Activated gamma-delta T cell treated with anti-CD3 and anti-CD28 coated beads, Interleukin-2, amount 50 U/mL, for 16 hours (primary cell): ENCODE measurements at places on chromosomes 5 and 9.

DNA sequence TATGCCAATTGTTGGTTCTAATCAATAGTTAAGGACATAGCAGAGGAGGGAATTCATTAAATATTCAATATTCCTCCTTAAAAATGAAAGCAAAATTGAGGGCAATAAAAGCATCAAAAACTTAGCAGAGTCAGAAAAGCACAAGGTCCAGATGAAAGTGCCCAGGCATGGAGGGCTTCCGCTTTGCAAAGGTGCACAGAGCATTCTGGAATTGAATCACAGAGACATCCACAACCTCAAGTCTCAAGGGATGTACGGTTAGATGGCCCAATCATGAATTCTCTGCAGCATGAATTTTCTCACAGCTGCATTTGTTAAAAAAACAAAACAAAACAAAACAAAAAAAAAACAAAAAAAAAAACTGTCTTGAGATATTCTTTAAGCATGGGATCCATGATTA is 253.7 kb downstream of the SPOCK1 start:
- no peak for DNase-seq

DNA sequence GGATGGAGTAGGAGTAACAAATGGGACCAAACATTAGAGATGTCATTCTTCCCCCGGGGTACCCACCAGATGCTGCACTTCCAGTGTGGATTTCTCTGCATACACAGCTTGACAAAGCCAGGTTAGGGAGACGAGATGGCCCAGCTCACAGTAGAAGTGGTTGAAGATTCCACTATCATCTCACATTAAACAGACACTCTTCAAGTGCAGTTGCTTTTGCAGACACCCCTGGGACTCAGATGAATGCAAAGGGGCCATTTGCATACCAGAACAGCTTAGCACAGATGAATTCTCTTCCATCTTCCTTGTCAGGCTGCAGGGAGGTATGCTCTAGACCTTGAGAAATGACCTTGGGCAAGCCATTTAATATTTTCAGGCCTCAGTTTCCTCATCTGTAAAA is 12.6 kb upstream of the C5orf58 start:
- no peak for DNase-seq

GRCh38 chr5:96714450-96714849 is 52.3 kb downstream of the CAST start:
- DNase-seq, result no peak

GRCh38 chr9:121593066-121593465 is 58.4 kb upstream of the DAB2IP start:
- DNase-seq, result no peak

GRCh38 chr5:177183766-177184360 is 50.3 kb downstream of the NSD1 start:
- no peak for DNase-seq

DNA sequence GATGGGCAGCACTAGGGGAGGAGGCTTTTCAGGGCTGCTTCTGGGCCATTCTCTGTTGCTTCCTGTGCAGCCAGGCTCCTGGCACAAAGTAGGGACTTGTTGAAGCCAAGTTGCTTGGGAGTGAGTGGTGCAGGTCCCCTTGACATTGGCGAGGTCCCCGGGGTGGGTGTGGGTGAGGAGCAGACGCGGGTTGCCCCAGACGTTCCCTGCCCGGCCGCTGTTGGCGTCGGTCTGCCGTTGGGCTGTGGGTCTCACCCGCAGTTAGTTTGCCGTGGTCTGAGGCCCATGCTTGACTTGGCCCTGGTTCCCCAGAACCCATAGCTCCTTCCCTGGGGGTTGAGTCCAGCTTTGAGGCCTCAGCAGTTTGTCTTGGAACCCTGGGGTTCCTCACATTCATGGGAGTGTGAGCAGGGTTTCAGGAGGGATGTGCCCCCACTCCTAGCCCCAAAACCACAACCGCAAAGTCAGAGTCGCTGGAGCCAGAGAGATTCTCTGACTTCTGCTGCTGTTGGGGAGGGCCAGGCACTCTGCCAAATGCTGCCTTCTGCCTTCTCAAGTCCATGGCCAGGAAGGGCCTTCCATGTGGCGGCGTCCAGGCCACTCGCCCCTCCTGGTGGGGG is 77.5 kb downstream of the RXRA start:
- no peak for DNase-seq

- no peak for DNase-seq
Measured at GRCh38 chr9:33467526-33467925, 6.2 kb downstream of the NOL6 start.

GRCh38 chr9:99055384-99055783 is 49.5 kb upstream of the TGFBR1 start:
- no peak for DNase-seq

- no peak for DNase-seq
Measured at GRCh38 chr5:178762960-178763359, 32.5 kb upstream of the ZNF354A start.

- DNase-seq, result no peak
Measured at GRCh38 chr5:92544036-92544435, 1037.0 kb downstream of the NR2F1-AS1 start.

DNA sequence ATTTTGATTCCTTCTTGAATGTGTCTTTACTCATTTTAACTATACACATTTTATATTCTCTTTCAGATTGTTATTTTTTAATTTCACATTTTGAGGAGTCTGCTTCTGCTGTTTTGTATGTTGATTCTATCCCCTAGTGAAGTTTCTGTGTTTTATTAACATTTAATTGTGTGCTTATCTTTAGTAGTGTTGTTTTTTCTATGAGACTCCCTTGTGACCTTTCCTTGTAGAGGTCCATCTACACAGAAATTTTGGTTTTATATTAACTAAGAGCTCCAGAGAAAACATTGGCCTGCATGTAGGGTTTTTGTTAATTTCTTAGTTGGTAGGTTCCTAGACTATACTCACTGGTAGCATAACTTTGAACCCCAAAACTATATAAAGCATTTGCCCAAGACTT is 35.4 kb upstream of the IL13 start:
- no peak for DNase-seq

DNA sequence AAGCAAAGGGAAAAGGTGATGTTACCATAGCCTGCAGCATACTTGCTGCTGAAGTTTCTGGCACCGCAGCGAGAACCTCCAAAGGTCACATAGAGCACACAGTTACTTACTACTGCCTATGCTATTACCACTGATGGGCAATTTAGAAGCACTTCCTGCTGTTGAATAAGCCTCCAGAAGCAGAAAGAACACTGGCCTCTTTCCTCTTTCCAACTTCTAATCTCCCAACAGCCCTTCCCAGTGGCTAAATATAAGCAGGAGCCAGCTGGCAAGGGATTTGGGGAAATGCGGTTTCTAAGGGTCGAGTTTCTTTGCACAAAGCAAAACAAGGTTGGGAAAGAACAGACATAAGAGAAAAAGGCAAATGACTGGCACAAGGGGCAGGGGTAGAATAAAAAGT is 669.2 kb upstream of the ACO1 start:
- DNase-seq, result no peak

GRCh38 chr5:1416856-1417469 is 28.3 kb downstream of the SLC6A3 start:
- no peak for DNase-seq

DNA sequence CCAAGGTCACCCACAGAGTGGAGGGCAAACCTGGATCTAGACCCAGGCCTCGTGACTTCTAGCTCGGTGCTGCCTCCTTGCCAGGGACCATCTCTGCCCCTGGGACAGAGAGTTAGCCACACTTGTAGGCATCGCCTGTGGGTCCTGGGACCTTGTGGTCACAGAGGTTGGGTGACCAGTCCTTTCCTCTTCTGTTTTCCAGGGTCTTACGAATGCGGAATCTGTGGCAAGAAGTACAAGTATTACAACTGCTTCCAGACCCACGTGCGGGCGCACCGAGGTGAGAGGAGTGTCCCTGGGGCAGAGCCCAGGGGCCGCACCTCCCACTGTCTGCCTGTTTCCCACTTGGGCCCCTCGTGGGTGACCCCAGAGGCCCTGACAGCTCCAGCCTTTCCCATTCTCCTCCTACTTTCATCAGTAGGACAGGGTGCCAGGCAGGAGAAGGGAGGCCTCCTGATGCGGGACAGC is 76.3 kb downstream of the AMBP start:
- DNase-seq, result no peak

DNA sequence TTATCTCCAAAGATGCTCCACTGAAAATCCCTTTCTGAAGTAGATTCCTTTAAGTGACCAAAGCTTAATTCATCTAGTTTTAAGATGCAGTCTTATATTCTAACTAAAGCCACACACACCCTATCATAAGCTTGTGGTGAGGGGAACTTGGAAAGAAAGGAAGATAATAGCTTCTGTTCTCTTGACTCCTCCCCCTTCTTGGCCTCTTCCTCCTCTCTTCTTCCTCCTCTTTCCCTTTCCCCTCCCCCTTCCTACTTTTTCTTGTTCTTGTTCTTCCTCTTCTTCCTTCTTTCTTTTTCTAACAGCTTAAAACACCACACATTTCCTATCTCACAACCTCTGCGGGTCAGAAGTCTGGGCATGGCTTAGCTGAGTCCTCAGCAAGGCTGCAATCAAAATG is 23.5 kb downstream of the IL7R start:
- DNase-seq, result no peak

DNA sequence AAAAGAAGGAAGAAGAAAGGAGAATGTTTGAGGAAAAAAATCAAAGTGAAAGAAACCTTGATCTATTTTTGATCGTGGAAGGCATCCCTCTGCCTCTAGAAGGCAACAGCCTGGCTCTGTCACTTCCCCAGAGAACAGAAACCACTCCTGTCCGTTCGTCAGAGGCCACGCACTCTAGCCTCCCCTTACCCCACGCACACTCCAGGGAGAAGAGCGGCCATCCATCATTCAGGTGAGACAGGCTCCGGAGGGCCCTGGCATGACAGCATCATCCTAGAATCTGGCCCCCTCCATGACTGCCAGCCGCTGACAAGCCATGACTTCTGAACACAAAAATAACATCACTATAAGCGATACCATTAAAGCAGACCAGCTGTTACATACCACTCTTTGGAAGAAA is 135.8 kb downstream of the ROR2 start:
- DNase-seq, result no peak

DNA sequence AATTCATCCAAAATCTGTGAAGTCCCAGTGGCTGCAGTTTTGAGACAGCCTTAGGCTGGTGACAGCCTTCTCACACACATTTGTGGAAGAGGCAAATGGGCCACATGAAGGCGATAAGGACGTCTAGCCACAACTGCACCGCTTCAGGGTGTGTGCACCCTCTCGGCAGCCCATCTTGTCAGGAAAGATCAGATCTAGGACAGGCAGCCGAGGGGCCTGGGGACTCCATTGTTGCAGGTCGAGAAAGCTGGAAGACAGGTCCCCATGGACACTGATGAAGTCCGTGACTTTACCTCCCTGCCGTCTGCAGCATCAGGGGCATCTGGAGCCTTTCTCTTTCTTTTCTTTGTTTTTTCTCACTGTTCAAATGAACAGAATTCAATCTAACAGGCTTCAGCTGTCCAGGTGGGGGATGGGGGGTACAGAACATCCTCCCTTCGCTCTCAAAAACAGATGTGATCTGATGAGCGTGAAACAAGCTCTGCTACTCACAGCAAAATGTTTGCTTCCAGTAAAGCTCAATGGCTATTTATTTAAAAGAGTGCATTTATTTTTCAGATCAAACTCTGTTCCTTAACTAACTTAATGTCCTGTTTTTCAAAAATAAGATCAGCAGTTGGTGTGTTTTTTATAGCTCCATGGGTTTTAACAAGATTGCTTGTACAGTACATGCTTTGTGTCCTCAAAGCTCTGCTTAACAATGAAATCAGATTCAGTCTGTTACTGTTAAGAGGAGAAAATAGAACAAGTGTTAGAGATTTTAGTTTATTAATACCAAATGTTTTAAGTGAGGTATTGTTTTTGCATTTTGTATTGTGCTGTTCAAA is 111.8 kb upstream of the OTULINL start:
- no peak for DNase-seq

GRCh38 chr9:111039231-111039906 is 1.1 kb upstream of the LPAR1 start:
- no peak for DNase-seq

GRCh38 chr5:38639377-38640358 is 83.2 kb upstream of the LIFR start:
- no peak for DNase-seq

GRCh38 chr5:77083088-77083487 is 4.0 kb downstream of the ZBED3 start:
- DNase-seq, result no peak

DNA sequence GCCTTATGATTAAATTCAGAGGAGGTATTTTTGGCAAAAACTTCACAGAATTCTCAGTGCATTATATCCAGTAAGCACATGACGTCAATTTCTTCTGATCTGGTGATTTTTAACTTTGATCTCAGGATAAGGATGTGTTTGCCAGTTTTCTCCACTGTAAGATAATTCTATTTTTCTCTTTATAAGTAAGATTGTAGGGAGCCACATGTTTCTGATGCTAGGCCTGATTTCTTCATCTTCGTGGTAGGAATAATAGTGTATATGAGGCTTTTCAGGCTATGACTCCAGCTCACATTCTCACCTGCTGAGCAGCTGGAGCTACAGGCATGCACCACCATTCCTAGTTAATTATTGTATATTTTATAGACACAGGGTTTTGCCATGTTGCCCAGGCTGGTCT is 32.1 kb upstream of the LMNB1 start:
- no peak for DNase-seq

- no peak for DNase-seq
Measured at GRCh38 chr5:119402081-119402480, 46.3 kb downstream of the TNFAIP8 start.

GRCh38 chr5:34574936-34575467 is 81.1 kb upstream of the RAI14 start:
- DNase-seq, result no peak

DNA sequence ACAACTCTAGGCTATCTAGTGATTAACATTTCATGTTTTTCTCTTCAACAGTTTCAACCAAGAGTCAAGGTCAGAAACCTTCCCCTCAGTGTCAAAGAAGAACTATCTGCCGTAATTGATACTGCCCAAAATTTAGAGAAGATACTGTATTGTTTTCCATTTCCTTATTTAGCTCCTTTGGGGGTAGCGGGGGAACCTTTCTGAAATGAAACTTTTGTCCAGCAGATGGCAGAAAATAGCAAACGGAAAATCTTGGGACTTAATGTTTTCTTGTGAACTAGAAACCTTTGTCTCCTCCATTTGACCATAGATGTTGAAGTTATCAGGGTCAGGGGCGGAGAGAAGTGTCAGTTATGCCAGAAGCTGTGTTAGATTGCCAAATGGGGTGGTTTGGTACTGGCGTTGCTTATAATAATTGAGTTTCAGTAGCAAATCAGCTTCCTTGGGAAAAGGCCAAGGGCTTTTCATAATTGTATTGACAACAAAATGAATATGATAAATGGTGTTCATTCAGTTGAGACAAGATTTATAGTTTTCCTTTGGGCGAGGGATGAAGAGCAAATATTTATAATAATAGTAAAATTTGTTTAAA is 101.7 kb upstream of the TLX3 start:
- DNase-seq, result no peak

DNA sequence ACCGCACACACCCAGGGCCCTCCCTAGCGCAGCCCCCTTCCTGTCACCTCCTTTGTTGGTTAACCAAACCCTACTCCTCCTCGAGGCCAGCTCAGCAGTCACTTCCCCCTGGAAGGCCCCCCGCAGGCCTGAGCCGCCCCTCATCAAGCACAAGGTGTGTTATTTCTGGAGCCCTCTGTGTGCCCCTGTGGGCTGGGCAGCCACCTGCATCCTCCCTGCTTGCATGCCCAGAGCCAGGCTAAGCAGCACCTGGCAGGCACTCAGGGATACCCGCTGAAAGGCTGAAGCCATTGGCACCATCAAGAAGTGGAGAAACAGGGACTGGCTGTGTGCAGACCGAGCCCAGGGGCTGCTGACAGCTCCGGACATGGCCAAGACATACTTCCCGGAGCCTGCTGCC is 121.8 kb downstream of the ZNF354C start:
- DNase-seq, result no peak
